Brain (organoid and tissue), 16 donors: ENCODE measurements at places on chromosomes 1 and 21. TPM values are rescaled to one million over a fixed set of nuclear protein-coding genes. Genes with fewer than 3 reads are reported as not detected.

The CHML gene
- polyA plus RNA-seq = 2.7 TPM

The KCNQ4 gene
- polyA plus RNA-seq = 1.8 TPM

The SIM2 gene
- 0.34 TPM for polyA plus RNA-seq

The F13B gene
- polyA plus RNA-seq = not detected

The MROH7 gene
- 0.32 TPM for polyA plus RNA-seq
